NK-92 treated with Interleukin-12 subunit alpha and Interleukin-12 subunit beta, amount 100 ng/mL, for 24 hours (cell line): ENCODE measurements at places on chromosomes 3 and 15.
A peak's percentile ranks its signal among the peaks of the same experiment; 100 is the strongest.

DNA sequence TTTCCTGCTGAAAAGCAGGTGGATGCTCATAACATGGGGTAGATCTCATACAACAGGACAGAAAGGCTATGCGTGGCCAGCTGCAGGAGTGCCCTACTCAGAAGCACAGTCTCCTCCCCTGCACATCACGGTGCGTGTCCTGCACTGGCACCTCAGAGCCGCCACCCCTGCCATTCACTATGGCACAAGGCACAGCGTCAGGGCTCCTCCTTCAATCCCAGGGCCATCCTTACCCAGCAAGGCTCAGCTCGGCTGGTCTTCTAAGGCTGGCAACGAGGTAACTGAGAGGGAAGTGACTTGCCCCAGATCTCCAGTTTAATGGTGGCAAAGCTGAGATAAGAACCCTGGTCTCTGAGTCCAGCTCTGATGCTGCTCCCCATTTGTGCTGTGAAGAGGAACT, 97.1 kb downstream of the CPN2 start:
- DNase-seq: no peak

- no peak for DNase-seq
Observed at GRCh38 chr3:43616034-43616433, 5.8 kb downstream of the ANO10 start.

GRCh38 chr3:66487465-66487864, 13.4 kb downstream of the LRIG1 start:
- DNase-seq: no peak

GRCh38 chr15:71396536-71397125, 281.4 kb downstream of the THSD4 start:
- DNase-seq: no peak

GRCh38 chr3:100068826-100069225, 45.5 kb downstream of the FILIP1L start:
- DNase-seq: peak; percentile 62

DNA sequence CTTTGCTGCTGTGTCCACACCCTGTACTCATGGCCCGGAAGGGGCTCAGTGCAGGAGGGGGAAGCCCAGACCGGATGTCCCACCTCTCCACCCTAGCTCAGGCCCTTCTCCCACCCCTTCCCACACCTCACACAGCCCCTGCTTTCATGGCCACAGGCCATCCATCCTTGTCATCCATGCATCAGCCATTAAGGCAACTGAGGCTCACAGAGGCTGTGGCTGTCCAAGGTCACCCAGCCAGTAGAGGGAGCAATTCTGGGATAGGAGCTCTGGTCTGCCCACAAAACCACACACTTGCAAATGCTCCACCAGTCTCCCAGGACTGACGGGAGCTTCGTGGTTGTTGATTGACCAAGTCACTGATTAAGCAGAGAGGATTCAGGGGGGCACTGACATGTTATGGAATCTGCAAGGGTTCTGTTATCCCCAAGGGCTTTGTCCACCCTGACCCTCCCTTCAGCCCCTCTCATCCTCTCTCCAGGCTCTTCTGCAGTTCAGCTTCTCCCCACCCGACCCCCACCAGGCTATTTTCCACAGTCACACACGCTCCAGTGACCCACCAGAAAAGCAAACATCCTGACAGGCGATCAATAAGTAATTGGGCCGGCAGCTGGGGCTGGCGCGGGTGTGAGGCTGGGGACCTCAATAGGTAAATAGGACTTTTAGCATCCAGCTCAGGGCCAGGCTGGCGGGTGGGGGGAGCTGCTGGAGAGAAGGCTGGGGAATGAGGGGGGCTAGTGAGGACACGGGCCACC, 15.1 kb downstream of the LINGO1 start:
- DNase-seq: no peak

DNA sequence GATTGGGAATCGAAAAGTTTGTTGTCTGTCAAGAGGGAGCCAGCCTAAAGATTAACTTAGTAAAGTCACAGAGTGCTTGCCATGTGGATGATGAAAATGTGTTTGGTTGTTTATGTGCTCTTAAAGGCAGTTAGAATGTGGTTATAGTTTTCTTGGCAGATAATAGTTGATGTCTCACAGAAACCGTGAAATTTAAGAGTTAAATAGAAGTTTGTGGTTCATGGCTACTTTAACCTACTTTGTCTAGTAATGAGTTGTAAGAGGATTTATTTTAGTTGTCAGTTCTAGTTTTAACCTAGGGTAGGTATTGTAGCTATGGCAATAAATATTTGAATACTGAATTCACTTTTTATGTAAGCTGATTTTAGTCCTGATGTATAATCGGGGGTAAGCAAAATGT, 36.4 kb upstream of the EIF3J start:
- DNase-seq: no peak

- no peak for DNase-seq
Observed at GRCh38 chr15:94864600-94864999, 633.2 kb downstream of the MCTP2 start.

DNA sequence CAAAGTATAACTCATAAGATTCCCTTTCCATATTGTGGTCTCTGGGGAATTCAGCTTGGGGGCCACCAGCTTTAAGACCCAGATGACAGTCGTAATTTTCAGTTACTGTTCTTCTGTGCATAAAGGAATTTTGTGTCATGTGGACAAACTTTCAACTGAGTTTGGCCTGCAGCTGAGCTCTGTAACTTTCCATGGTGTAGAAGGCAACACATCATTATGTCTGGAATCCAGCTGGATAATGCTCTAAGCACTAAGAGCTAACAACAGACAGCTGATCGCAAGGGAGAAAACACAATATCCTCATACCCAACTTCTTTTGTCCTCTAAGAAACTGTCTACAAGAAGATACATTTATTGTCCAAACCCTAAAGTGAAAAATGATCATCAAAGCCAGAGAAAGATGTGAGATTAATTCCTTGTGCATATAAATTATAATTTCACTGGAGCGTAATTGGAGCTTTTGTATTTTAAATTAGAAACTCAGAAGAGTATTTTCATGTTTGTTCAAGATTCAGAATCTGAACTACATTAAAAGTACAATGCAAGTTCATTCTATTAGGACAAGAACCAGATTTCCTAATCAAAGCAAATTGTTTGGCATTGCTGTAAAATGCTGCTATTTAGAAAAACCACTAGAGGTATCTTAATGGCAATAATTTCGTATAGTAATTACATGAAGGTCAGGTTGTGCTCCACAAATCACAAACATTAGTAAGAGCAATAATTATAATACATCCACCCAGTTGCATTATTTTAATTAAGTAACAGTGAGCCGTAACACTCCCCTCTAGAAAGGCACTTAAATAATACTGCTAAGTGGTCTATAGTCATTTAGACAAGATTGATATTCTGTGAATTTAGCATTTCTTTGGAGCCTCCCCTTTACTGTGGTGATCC, 218.8 kb downstream of the ATP8B4 start:
- DNase-seq: no peak

DNA sequence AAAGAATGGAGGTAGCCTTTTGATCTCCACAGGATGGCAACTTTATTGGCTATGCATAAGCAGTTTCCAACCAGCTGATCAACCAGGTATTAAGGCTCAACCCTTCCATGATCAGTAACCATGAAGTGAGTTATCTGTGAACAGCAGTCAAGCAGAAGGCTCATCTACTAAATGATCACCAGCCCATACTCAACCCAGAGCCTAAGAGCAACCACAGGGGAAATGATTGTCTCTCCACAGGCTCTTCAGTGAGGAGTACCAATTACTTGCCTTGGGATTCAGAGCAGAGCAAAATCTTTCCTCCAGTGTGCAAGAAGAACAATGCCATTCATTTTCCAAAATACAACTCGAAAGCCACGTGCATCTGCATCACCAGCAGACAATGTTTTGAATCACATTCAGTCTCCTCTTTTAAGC, 754.8 kb downstream of the ROBO1 start:
- no peak for DNase-seq

DNA sequence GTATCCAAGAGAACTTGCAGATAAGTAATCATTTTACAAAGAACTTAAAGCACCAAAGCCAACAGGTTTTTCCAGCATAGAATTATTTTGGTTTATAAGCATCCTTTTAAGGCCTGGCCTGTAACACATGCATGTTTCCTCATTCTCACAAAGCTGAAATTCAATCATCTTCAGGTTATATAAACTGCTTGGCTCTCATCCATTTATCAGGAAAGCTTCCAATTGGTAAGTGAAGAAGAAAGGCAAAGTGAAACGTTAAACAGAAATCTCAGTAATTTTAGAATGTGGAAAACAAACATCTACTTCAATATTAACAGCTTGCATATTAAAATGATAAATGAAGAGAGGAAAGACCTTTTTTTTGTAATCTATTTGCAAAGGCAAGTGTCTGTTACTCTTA, 1.6 kb downstream of the SERP1 start:
- no peak for DNase-seq
